ENCODE measurements at places on chromosomes 5 and 9. TPM values are rescaled to one million over a fixed set of nuclear protein-coding genes. Genes with fewer than 3 reads are reported as not detected.
A peak's percentile ranks its signal among the peaks of the same experiment; 100 is the strongest.

DNA sequence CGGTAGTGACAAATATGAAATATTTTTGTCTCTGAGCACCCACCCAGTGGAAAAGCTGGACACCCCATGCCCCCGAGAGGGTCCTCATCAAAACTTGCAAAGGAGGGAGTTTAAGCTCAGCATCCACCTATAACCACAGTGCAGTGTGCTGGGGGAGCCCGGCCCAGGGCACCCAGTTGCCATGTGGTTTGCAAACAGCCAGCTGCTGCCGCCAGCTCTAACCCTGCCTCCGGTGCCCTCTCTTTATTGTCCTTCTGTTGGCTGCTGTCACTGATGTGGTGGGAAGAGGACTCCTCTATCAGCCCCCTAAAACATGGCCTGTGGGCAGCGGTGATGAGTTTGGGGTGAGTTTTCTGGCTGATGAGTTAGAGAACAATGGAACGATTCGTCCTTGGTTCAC, 160.9 kb upstream of the MVB12B start:
- peaks cover 22% of the 10 kb centered on the region for H3K27me3 ChIP-seq
- H3K27ac ChIP-seq, result no peak overlapping the region
- H3K36me3 ChIP-seq, result no peaks in the 10 kb centered on the region
- no peak overlapping the region for H3K4me3 ChIP-seq
- no peak for DNase-seq
- no peaks in the 10 kb centered on the region for H3K4me1 ChIP-seq

DNA sequence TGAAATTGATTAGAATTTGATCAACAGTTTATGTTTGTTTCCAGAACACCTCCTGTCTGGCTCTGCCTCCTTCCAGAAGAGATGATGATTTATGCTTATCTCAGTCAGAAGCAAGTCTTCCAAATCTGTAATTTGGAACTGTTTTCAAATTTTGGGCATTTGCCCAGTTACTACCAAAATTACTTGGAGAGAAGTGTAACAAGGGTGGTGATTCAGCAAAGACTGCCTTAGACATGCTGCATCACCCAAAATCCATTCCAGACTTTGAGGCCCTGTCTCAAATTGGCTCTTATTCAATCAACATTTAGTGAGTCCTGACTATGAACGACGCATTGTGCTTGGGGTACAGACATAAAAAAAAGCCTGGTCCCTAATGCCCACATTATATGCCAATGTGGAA, 89.4 kb downstream of the SH3TC2 start:
- no peak for DNase-seq
- peaks cover 12% of the 10 kb centered on the region for H3K27me3 ChIP-seq
- no peak overlapping the region for H3K27ac ChIP-seq
- no peak overlapping the region for H3K4me3 ChIP-seq
- H3K36me3 ChIP-seq, result no peaks in the 10 kb centered on the region

DNA sequence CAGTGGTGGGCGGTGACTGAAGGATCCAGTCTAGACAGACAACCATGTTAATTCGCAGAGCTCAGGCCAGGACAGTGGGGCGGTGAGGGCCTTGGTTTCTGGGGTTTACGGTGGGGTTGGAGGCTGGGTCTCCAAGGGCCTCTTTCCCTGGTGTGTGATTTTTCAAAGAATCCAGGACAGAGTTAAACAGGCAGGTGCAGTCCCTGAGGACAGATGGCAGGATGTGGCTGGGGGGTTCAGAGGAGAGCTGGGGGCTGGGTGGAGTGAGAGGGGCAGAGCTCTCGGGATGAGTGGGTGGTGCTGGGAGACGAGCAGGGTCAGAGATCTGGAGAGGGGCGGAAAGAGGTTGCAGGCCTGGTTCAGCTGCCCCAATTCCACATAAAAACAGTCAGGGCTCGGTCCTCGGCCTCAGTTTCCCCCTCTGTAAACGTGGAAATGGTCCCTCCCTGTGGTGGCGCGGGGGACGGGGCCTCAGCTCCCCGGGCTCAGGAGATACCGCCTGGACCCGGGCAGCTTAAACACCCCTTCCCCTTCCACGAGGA, 145.9 kb downstream of the GAPVD1 start:
- no peak overlapping the region for H3K27ac ChIP-seq
- peak overlapping the region; percentile 59 for H3K4me3 ChIP-seq
- no peak for DNase-seq
- peaks cover 14% of the 10 kb centered on the region for H3K4me1 ChIP-seq
- H3K27me3 ChIP-seq, result peaks cover 16% of the 10 kb centered on the region

- no peak overlapping the region for H3K4me3 ChIP-seq
- no peaks in the 10 kb centered on the region for H3K4me1 ChIP-seq
- no peaks in the 10 kb centered on the region for H3K36me3 ChIP-seq
- H3K27ac ChIP-seq, result no peak overlapping the region
These were observed 160.2 kb downstream of the ARHGEF28 start for GRCh38 chr5:73786043-73786831.

DNA sequence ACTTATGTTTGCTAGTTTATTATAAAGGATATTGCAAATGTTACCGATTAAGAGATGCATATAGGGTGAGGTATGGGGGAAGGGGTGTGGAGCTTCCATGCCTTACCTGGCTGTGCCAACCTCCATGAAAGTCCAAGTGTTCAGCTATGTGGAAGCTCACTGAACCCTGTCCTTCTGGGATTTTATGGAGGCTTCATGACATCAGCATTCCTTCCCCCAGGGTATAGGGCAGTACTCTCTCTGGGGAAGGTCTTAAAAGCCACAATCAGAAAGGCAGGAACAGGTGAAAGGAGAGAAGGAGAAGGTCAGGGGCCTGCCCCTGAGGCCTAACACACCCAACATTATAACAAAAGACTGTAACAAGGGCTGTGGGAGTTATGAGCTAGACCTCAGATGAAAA, 592.6 kb downstream of the PDE4D start:
- no peaks in the 10 kb centered on the region for H3K36me3 ChIP-seq
- DNase-seq, result no peak
- no peaks in the 10 kb centered on the region for H3K27me3 ChIP-seq
- H3K4me1 ChIP-seq, result peaks cover 11% of the 10 kb centered on the region
- H3K4me3 ChIP-seq, result no peak overlapping the region

- DNase-seq, result no peak
- no peaks in the 10 kb centered on the region for H3K4me1 ChIP-seq
- no peaks in the 10 kb centered on the region for H3K27me3 ChIP-seq
These were observed 49.7 kb downstream of the NKD2 start for GRCh38 chr5:1058083-1058945.

DNA sequence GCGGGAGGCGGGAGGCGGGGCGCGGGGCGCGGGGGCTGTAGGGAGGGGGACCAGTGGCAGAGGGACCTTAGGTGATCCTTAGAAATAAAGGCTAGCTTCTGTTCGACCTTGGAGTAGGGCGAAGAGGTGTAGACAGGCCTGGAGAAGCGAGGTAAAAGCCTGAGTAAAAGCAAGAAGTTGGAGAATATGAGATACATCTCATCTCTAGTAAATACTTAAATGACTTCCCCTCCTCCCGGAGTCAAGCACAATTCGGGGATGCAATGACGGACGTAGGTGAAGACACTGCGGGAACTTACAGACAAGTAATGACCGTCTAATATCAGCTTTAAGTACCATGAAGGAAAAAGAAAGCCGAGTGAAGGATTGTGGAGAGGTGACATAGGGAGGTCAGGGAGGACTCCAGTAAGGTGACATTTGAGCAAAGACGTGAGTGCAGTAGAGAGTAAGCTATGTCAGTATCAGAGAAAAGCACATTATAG, 466 bp downstream of the SMC2 start:
- H3K4me3 ChIP-seq, result peak overlapping the region; percentile 91
- H3K27me3 ChIP-seq, result no peaks in the 10 kb centered on the region
- peak overlapping the region; percentile 100 for H3K27ac ChIP-seq
- H3K4me1 ChIP-seq, result peaks cover 39% of the 10 kb centered on the region
- no peak for DNase-seq

GRCh38 chr9:75087289-75087823, 599 bp downstream of the NMRK1 start:
- DNase-seq, result peak; percentile 67
- H3K27ac ChIP-seq, result peak overlapping the region; percentile 97
- peaks cover 64% of the 10 kb centered on the region for H3K4me1 ChIP-seq
- peaks cover 4% of the 10 kb centered on the region for H3K36me3 ChIP-seq

DNA sequence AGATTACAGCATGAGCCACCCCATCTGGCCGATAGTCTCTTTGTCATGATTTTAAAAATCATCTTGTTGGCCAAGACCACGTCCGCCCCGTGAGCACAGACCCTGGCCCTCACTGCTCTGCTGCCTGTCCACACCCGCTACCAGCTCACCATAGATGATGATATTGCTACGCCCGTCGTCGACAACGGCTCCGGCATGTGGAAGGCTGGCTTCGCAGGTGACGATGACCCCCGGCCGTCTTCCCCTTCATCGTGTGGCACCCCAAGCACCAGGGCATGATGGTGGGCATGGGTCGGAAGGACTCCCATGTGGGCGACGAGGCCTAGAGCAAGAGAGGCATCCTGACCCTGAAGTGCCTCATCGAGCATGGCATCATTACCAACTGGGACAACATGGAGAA, 76.5 kb downstream of the KDM4C start:
- no peak for DNase-seq
- H3K27me3 ChIP-seq, result no peaks in the 10 kb centered on the region
- H3K36me3 ChIP-seq, result peaks cover 41% of the 10 kb centered on the region
- no peaks in the 10 kb centered on the region for H3K4me1 ChIP-seq
- H3K27ac ChIP-seq, result no peak overlapping the region
- H3K4me3 ChIP-seq, result no peak overlapping the region

DNA sequence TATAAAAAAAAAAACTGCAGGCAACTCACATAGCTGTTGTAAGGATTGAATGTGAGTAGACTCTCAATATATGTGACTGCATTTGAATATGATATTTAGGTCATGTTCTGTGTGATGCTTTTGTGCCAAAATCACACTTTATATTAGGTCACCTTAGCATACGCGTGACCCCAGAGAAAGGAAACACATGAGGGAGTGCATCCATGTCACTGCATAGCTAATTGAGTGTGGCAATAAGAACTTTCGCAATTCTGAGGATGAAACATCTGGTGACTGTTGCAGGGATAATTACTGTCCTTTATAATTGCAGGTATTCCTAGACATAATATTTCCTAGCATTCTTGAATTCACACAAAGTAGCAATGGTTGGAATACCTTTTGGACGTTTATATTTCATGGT, 459.5 kb upstream of the KLF4 start:
- no peaks in the 10 kb centered on the region for H3K27me3 ChIP-seq
- DNase-seq, result no peak
- H3K4me3 ChIP-seq, result no peak overlapping the region
- H3K36me3 ChIP-seq, result no peaks in the 10 kb centered on the region
- no peaks in the 10 kb centered on the region for H3K4me1 ChIP-seq

GRCh38 chr9:12133416-12133815, 559.8 kb upstream of the TYRP1 start:
- H3K27me3 ChIP-seq, result no peaks in the 10 kb centered on the region
- H3K36me3 ChIP-seq, result no peaks in the 10 kb centered on the region
- no peaks in the 10 kb centered on the region for H3K4me1 ChIP-seq
- no peak overlapping the region for H3K27ac ChIP-seq
- no peak overlapping the region for H3K4me3 ChIP-seq

- no peaks in the 10 kb centered on the region for H3K4me1 ChIP-seq
- no peaks in the 10 kb centered on the region for H3K36me3 ChIP-seq
These were observed 787.3 kb upstream of the WWC1 start for GRCh38 chr5:167503926-167504720.

- no peak for DNase-seq
- H3K4me1 ChIP-seq, result no peaks in the 10 kb centered on the region
- H3K27ac ChIP-seq, result no peak overlapping the region
- no peak overlapping the region for H3K4me3 ChIP-seq
- H3K27me3 ChIP-seq, result no peaks in the 10 kb centered on the region
- no peaks in the 10 kb centered on the region for H3K36me3 ChIP-seq
These were observed 105.3 kb downstream of the VAV2 start for GRCh38 chr9:133886563-133887501.

- H3K4me1 ChIP-seq, result no peaks in the 10 kb centered on the region
- H3K27me3 ChIP-seq, result peaks cover 26% of the 10 kb centered on the region
- H3K4me3 ChIP-seq, result no peak overlapping the region
- no peaks in the 10 kb centered on the region for H3K36me3 ChIP-seq
These were observed 39.2 kb upstream of the WDR41 start for GRCh38 chr5:77531297-77531696.

- no peak for DNase-seq
- H3K27ac ChIP-seq, result peak overlapping the region; percentile 96
- peaks cover 49% of the 10 kb centered on the region for H3K36me3 ChIP-seq
- H3K4me1 ChIP-seq, result peaks cover 61% of the 10 kb centered on the region
These were observed 1.7 kb downstream of the DIAPH1 start for GRCh38 chr5:141617128-141617527.

DNA sequence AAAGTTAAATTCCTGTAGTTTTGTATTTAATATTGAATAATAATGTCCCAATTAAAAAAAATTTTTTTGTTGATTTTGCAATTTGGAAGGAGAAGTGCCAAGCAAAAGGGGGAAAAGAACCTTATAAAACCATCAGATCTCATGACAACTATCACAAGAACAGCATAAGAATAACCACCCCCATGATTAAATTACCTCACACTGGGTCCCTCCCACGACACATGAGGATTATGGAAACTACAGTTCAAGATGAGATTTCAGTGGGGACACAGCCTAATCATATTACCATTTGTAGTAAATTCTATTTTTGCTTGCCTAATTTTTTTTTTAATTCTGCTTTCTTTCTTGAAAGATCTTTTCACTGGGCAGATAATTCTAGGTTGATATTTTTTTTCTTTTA, 33.4 kb upstream of the FCHO2 start:
- no peaks in the 10 kb centered on the region for H3K4me1 ChIP-seq
- no peak overlapping the region for H3K4me3 ChIP-seq
- no peak for DNase-seq
- H3K27me3 ChIP-seq, result no peaks in the 10 kb centered on the region
- no peak overlapping the region for H3K27ac ChIP-seq

DNA sequence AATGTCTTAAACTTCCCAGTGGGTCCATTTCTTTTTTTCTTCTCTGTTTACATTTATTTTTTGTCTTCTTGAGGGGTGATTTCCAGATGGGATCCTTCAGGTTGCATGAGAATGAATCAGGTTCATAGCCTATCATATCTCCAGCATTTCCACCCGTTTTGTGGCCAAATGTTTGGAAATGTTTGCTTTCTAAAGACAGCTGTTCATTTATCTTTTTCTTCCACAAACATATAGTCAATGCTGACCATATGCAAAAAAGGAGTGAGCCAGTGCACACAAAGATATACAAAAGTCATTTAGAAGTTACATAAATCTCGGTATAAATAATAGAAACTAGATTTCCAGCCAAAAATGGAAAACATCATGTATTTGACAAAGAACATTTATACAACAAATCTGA, 71.6 kb upstream of the STC2 start:
- H3K36me3 ChIP-seq, result no peaks in the 10 kb centered on the region
- DNase-seq, result no peak
- peaks cover 4% of the 10 kb centered on the region for H3K27me3 ChIP-seq
- H3K4me3 ChIP-seq, result no peak overlapping the region
- no peak overlapping the region for H3K27ac ChIP-seq

GRCh38 chr5:177484902-177485549, 11.6 kb upstream of the DBN1 start:
- H3K4me3 ChIP-seq, result no peak overlapping the region
- H3K27ac ChIP-seq, result no peak overlapping the region
- DNase-seq, result no peak
- peaks cover 1% of the 10 kb centered on the region for H3K4me1 ChIP-seq
- no peaks in the 10 kb centered on the region for H3K27me3 ChIP-seq

FOXD4L5 gene
- 0.11 TPM for total RNA-seq

HSD17B3 gene
- not detected for total RNA-seq

SLC6A7 gene
- not detected for total RNA-seq

PCDHGA7 gene
- not detected for total RNA-seq

CER1 gene
- not detected for total RNA-seq

LMAN2 gene
- total RNA-seq, result 87.5 TPM

PKN3 gene
- 10.7 TPM for total RNA-seq

LMX1B gene
- total RNA-seq, result not detected

SWI5 gene
- 13.3 TPM for total RNA-seq

GHR gene
- not detected for total RNA-seq

GPR151 gene
- not detected for total RNA-seq
